Amniotic epithelial cell (primary cell): ENCODE measurements at places on chromosomes 3 and 15.

GRCh38 chr3:99637016-99637367, 1.4 kb upstream of the COL8A1 start:
- peak; percentile 65 for DNase-seq

- DNase-seq, result no peak
Observed at GRCh38 chr3:177726807-177727206, 529.5 kb upstream of the TBL1XR1 start.

GRCh38 chr3:156973954-156974353, 147.8 kb downstream of the LEKR1 start:
- DNase-seq, result no peak

- no peak for DNase-seq
Observed at GRCh38 chr3:89925976-89926375, 818.6 kb downstream of the EPHA3 start.
